Stimulated activated CD4-positive, alpha-beta T cell treated with anti-CD3 and anti-CD28 coated beads, Interleukin-2, amount 100 ng/mL, for 24 hours (primary cell): ENCODE measurements at places on chromosomes 12 and 14.

- DNase-seq, result peak; percentile 85
Measured at GRCh38 chr14:93892923-93893558, 34.1 kb upstream of the FAM181A start.

GRCh38 chr12:61538951-61539350, 721.3 kb upstream of the USP15 start:
- DNase-seq, result no peak

DNA sequence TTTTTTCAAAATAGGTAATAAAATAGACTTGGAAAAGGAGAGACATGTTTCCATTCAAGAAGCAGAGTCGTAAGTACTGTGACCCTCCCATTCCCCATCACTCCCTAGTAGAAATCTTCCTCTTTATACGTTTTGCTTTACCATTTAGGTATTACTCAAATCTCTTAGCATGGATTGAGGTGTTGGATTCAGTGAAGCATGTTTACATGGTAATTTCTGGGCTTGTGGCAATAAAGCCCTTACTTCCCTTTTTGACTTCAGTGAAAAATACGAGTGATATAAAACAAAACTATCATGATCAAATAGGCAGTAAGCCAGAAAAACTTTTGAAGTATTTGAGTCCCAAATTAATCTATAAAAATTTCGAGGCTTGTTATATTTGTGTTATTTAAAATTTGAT, 27.4 kb downstream of the RAB21 start:
- no peak for DNase-seq

DNA sequence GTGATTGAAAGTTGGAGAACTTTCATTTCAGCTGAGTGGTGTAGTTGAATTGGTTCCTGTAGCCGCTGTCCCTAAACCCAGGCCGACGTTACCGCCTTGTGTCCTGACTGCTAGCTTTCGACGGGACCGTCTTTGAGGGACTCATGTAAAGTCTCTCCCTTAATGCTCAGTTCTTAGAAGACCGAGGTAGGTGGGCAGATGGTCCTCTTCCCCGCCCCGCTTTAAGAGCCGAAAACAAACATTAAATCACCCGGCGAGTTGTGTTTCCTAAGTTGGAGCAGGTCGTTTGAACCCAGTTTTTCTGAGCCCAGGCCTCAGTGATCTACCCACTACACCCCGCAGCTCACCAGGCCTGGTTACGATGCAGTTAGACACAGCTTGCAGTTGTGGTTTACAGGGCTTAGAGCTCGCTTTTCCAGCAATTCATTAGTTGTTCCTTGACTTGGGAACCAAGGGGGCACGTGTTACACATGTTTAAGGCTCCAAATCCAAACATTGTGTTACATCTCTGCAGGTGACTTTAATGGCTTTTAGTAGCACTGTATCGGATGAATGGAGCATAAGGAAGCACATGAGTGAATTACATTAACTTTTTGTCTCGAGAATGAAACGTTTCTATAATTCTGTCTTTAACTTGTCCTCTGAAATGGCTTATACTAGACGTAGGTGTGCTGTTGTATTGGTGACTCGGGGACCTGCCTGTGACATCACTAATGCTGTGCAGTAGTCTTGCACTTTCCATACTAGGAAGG, 790 bp downstream of the NEDD1 start:
- peak; percentile 26 for DNase-seq

DNA sequence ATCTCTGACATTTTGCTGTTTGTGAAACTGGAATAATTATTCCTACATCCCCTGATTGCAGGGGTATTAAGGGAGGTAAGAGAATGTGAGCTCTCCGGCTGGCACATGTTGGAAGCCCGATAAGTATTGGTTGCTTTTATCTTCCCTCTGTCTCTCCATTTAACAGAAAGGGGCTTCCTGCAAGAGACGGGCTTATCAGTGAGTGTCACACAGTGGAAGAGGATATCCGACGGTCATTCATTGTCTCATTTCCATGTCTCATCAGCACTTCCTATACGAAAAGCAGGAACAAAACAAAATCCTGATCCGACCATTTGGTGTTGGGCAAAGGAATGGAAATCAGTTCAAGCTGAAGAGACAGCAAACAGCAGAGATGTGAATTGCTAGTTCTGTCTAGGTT, 10.7 kb downstream of the DYRK4 start:
- DNase-seq, result no peak

DNA sequence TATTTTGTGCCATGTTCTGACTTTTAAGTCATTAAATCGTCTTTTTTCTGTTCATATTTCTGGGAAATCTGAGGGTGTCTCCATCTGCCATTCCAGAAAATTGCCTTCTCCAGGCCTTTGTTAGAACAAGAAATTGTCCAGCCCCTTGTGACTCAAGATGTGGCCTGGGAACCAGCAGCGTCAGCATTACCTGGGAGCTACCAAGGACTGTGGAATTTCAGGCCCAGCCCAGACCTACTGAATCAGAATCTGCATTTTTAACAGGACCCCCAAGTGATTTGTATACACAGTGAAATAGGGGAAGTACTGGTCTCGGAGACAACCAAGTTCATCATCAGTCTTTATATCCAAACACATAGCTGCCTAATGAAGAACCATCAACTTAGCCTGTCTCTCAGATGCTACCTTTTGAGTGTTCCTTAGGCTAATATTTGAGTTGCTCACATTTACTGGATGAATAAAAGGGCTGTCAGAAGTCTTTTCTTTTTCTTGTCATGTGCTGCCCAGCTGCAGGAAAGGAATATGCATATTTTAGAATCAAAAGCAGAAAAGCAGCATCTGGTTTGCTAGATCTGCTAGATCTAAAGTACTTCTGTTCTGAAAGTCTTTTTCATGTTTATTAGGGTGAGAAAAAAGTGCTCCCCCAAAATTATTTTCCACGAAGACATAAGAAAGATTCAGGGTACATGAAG, 21.2 kb downstream of the GPHB5 start:
- no peak for DNase-seq

DNA sequence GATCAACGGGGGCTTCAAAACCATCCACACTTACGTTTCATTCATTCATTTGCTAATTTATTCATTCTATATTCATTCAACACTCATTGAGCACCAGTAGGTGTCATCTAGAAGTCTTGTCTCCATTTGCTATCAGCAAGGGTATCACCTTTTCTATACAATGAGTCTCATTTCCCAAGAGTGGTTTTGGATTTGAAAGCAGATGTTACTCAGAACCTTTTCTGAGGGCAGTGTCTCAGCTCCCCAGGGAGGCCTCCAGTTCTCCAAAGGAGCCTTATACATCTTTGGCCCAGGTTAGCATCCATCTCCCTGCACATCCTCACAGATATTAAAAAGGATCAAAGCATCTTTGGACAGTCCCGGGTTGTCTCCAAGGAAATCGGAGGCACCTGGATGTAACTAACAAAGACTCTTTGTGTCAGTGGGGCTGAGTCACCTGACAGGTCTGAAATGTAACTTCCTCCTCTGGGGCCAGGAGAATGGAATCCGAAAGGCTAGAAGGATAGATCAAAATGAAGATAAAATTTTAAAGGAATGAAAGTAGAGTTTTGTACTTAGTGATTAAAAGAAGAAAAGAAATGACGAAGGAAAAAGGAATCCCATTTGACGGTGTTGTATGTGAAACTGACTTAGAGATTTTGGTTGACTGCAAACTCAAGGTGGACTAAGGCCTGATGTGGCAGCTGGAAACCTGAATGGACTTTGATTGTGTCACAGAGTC, 103.0 kb downstream of the VCPKMT start:
- no peak for DNase-seq
